ENCODE measurements at places on chromosomes 13 and 19.

- DNase-seq, result no peak
These were observed 8.6 kb downstream of the PDX1 start for GRCh38 chr13:27928353-27928804.

DNA sequence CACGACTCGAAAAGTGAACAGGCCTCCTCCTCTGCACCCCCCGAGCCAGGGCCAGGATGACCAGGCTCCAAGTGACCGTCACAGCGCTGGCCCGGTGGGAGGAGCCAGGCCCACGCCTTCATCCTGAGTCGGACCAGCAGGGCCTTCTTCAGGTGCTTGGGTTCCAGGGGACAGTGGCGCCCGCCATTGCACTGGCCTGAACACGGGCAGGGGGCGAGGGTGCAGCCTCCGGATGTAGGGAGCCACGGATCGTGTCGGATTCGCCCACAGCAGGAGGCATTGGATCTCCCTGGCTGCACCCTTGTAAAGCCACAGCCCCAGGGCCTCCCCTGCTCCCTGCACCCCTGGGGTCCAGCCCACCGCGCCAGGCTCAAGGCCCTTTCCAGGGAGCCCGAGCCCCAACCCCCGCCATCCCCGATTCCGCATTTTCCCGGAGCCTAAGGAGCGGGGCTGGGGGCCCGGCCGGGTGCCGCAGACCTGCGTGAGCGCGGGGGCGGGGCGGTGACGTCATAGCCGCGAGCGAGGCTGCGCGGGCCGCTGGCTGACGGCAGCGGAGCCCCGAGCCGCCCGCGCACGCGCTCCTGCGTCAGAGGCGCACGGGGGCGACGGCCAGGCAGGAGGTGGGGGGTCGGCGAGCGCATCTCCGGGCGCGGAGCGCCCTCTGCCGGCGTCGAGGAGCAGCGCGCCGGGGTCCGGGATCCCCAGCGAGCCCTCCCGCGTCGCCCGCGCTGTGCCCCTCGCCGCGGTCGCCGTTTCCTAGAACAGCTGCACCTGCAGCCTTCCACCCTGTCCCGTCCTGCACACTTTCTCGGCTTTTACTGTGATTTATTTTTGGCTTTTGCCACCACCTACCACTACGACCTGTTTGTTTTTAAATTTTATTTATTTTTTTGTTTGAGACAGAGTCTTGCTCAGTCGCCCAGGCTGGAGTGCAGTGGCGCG is 1.5 kb upstream of the ATP5F1D start:
- DNase-seq, result peak; percentile 91

DNA sequence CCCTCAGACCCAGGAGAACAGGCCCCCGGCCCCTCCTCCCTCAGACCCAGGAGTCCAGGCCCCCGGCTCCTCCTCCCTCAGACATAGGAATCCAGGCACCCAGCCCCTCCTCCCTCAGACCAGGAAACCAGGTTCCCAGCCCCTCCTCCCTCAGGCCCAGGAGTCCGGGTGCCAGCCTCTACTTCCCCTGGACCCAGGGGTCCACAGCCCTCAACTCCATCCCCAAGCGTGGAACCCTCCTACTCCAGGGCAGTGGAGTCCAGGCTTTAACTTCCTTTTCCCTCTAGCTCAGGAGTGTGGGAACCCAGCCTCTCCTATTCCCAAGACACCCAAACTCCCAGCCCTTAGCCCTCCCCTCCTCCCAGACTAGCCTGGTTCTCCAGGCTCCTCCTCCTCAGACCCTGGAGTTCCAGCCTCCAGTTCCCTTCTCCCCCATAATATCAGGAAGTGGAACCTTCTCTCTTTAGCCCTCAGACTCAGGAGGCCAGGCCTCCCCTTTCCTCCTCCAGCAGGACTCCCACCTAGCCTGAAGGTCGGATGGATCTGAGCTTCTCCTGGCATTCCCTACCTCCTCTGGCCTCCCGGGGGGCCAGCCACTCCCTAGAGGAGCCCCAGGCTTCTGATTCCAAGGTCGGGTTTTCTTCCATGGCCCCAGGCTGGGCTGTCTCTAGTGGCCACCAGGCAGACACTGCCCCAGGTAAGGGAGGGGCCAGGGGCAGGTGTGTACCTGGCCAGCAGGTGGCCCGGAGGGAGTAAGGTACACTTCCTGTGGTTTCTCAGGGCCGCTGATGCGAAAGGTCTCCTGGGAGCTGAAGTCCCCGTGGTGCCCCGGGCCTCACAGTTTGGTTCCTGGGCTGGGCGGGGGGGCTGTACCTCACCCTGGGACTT is at the start of gene TMC4:
TMC4 (minus strand) TSS at position 690 of the 888 bp plus-strand sequence; CDS start at position 647, 43 bp downstream.
- peak; percentile 24 for DNase-seq

GRCh38 chr13:31053091-31053490 is 108.6 kb downstream of the HSPH1 start:
- DNase-seq, result no peak

DNA sequence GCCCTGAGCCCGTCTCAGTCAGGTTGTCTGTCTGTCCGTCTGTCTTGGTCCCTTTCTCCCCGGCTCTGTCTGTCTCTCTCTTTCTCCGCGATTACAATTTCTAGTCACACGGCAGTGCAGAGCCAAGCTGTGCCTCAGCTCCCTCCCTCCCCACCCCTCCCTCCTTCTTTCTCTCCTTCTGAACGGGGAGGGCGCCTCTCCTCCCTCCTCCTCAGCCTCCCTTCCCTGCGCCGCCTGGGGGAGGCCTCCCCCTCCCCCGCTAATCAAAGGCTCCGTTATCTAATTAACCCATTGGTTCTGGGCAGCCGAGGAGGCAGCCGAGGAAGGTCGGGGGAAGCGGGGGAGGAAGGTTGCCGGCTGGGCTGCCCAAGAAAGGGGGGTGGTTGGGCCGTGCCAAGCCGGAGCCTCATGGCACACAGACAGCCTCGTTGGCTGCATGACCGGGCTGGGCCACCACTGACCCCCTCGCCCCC is 16.5 kb downstream of the LRRC4B start:
- DNase-seq, result no peak

DNA sequence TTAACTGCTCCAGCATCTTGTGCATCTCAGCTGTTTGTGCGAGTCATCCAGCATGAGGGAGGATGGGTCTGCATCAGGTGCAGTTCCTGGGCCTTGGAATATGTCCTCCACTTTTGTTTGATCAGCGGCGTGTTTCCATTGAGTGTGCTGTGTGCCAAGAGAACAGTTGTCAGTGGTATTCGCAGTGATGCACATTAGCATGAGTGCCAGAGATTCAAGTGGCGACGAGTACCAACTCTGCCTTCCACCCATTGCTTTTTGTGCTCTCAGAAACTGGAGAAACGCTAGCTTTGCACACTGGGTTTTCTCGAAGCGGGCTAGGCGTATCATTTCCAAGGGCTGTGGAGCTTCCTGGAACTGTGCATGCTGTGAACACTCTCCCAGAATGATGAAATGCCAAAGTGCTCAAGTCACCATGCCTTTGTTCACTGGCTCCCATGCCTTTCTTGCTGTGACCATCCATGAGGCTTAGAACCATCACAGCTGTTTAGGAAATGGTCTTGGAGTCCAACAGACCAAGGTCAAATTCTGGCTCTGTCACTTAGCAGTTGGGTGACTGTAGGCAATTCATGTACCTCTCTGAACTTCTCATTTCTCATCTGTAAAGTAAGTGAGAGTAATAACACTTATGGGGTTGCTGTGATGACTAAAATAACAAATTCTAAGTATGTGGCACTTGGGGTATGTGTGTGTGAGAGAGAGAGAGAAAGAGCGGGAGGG is 18.4 kb downstream of the LRCH1 start:
- DNase-seq, result no peak

DNA sequence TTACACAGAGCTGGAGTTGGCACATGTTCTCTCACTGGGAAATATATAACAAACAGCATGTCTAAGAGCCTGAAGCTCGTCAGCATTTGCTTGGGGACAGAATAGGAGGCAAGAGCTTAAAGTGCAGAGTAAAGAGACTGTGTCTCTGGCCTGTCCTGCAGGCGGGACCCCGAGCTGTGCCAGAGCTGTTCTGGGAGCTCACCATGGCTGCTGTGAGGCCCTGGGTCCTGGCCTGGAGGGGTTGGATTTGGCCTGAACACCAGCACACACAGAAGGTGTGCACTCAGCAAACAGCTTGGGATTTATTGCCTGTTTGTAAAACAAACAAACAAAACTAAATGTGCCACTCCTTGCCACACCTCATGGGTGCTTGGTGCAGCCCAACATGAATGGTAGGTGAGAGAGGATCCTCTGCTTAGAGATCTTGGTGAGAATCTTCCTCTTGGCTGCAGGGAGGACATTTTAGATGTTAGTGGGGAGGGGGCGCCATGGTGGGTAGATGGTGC is 60.9 kb downstream of the ERICH6B start:
- no peak for DNase-seq

DNA sequence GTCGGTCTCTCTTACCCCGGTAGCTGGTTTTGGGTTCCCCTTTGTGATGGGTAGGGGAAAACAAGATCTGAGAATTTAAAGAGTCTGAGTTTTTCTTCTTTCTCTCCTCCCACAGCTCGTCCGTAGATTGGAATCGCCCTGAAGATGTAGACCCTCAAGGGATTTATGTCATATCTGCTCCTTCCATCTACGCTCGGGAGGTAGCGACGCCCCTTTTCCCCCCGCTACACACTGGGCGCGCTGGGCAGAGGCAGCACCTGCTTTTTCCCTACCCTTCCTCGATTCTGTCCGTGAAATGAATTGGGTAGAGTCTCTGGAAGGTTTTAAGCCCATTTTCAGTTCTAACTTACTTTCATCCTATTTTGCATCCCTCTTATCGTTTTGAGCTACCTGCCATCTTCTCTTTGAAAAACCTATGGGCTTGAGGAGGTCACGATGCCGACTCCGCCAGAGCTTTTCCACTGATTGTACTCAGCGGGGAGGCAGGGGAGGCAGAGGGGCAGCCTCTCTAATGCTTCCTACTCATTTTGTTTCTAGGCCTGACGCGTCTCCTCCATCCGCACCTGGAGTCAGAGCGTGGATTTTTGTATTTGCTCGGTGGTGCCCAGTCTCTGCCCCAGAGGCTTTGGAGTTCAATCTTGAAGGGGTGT is 7.1 kb upstream of the SELENOV start:
- DNase-seq, result no peak

GRCh38 chr13:47917022-47917574 is 84.0 kb downstream of the SUCLA2 start:
- DNase-seq, result no peak

GRCh38 chr13:40275155-40275554 is 391.3 kb downstream of the FOXO1 start:
- DNase-seq, result no peak

- peak; percentile 65 for DNase-seq
These were observed 310.9 kb downstream of the ZNF536 start for GRCh38 chr19:30682999-30683536.

GRCh38 chr13:112434032-112434431 is 57.9 kb downstream of the SPACA7 start:
- DNase-seq, result no peak

DNA sequence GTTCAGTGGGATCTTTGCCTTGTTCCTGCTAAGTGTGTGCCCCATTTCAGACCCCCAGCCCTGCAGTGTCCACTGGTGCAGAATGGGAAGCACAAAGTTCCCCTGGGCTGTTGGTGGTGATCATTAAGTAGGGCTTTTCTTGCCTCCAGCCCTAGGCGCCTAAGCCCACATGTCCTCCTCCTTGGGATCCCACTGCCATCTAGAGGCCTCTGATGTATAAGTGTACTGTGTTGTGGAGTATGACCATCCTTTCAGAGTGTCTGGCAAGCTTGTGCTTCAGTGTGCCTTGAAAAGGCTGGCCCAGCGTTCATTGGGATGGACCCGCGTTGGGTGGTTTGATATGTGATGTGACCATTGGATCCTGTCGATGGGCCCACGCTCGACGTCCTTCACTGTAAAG is 71.2 kb downstream of the WASF3 start:
- no peak for DNase-seq

- DNase-seq, result no peak
These were observed 5.2 kb upstream of the ATP1A3 start for GRCh38 chr19:41999071-41999877.

- peak; percentile 41 for DNase-seq
These were observed 452 bp downstream of the PIAS4 start for GRCh38 chr19:4007836-4008539.

GRCh38 chr13:75383064-75383715 is 98.8 kb downstream of the TBC1D4 start:
- DNase-seq, result no peak

- DNase-seq, result no peak
These were observed 53.5 kb downstream of the COL4A2 start for GRCh38 chr13:110360598-110360997.

- no peak for DNase-seq
These were observed 15.2 kb upstream of the SUPT20H start for GRCh38 chr13:37074703-37075102.

GRCh38 chr13:51848674-51849073 is 3.7 kb upstream of the TMEM272 start:
- DNase-seq, result no peak

- no peak for DNase-seq
These were observed 92.9 kb downstream of the GNG7 start for GRCh38 chr19:2609389-2610116.

DNA sequence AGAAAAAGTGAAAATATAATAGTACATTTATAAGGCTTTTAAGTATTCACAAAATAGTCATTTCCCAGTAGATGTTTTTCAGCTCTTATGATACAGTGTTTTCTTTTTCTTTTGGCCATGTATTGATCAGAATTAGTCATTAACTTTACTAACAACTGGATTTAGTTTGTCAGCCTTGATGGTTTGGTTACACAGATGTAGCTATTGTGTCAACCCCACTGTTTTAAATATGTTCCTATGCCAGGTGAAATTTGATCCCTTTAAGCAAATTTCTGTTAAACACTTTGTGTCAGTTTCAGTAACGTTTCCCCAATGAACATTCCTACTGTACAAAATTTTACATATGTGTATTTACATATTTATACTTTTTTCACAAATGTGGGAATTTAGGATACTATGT is 261.5 kb upstream of the STARD13 start:
- no peak for DNase-seq

- DNase-seq, result no peak
These were observed 219.0 kb downstream of the KATNAL1 start for GRCh38 chr13:30088312-30088855.

DNA sequence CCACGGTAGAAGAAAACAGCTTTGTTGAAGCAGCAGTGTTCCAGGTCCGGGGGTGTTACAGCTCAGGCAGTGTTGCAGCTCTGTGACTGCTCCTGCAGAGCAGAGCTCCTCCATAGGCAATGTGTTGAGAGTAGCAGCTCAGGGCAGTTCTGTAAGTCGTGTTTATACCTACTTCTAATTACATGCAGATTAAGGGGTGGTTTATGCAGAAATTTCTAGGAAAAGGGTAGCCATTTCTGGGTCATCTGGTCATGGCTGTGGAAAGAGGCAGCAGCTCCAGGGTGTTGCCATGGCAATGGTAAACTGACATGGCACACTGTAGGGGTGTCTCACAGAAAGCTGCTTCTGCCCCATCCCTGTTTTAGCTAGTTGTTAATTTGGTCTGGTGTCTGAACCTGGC is 316.4 kb downstream of the GPC5 start:
- no peak for DNase-seq

GRCh38 chr19:18304458-18305310 is 18.2 kb downstream of the LSM4 start:
- peak; percentile 89 for DNase-seq

GRCh38 chr13:24270639-24271141 is 38.7 kb upstream of the C1QTNF9 start:
- peak; percentile 60 for DNase-seq
